ENCODE measurements at places on chromosomes 2 and 18. TPM values are rescaled to one million over a fixed set of nuclear protein-coding genes. Genes with fewer than 3 reads are reported as not detected.

Gene SCTR
- total RNA-seq: not detected

Gene CELF4
- 1.1 TPM for total RNA-seq

Gene STAT4
- total RNA-seq: 27.0 TPM

DNA sequence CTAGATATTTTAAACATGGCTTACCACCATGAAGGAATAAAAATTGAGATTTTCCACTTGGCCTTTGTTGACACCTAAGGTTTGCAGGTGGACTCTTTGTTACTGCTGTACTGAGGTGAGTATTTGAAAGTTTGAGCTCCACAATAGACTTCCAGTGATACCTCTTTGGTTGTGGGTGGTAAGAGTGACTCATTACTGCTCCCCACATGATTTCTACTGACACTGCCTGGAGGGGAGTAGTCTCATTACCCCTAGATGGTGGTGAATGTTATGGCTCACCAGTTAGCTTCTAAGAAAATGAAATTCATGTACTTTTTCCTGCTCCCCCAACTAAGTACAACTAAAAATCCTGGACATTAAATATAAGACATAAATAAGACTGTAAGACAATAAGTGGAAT lies 1183.1 kb upstream of the TMEFF2 start:
- no peak for DNase-seq

Gene GKN2
- not detected for total RNA-seq

DNA sequence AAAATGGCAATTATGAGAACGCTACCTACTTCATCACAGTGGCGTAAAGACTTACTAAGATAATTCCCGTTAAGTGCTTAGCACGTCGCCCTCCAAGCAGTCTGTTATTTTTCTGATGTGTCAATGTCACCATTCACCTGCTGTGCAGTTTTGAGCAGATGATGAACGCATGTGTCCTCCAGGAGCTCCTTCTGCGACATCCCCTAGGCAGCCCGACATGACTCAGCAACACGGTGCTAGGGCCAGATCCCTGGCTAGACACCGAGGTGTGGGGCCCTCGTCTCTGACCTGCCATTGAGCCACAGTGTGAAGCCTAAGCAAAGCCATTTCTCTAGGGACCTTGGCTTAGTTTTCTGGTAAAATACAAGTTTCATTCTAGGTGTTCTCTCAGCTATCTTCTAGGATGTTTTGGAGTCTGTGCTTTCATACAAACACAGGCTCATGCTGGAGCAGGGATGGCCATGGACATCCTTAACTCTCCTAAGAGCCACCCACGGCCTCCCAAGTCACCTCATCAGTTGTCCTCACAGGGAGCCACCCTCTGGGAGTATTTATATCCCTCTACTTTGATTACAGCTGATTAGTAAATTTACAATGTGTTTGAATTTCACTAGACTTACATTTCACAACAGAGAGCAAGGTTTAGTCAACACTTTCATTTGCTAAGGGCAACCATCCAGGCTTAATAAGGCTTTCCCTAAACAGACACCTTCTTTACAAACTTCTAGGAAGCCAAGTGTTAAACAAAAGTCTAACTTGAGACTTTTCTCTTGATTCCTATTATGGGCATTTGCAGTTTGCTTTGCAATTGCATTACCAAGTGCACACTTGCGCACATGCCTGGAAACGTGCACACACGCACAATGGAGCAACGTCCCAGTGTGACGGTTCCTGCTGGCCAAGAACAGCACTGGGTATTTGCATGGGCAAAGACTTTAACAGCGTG lies 376.8 kb upstream of the ID2 start:
- DNase-seq: no peak

Gene CFAP65
- not detected for total RNA-seq

DNA sequence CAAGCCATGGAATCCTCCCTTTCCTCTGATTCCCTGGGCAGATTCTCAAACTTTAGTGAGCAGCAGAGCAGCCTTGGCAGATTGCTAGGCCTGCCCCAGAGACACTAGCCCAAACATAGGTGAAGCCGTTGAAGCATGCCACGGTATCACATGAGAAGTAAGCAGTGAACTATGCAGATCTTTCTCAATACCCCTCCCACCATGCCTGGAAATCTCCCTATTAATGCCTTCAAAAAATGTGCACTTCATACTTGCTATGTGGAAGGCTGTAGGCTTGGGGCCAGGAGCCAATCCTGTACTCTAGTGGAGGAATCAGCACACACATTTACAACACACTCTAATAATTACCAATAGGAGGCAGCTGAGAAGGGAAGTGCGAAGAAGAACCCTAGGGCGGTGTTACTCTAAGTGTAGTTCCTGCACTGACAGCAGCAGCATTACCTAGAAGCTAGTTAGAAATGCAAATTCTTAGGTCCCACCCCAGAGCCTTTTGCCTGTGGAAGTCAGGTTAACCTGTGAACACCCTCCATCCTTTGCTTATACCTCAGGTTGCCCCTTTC lies 305.1 kb upstream of the SPRED2 start:
- no peak for DNase-seq

DNA sequence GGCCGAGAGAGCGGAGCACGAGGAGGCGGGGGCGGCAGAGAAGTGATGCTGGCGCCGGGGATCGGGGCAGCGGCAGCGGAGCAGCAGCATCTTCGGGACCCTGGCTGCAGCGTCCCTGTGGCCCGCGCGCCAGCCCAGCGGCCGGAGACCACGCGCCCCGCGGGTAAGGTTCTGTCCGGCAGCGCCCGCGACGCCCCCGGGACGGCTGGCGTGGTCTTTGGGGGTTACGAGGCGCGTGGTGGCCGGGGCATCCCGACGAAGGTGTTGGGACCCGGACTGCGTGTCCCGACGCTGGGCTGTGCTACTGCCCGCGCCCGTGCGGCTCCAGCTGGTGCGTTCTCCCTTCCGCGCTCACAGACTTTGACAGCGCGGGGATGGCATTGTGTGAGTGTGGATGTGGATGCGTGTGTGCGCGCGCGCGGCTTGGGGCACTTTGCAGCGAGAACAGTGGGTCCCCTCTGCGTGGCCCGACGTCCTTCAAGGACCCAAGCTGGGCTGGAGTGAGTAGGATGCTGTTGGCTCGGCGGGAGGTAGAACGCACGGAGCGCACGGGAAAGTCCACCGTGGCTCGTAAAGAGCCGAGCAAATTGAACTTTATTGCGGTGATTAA lies 405.0 kb downstream of the XIRP2 start:
- DNase-seq: peak; percentile 61

- no peak for DNase-seq
Measured at GRCh38 chr2:9680082-9680481, 49.3 kb upstream of the YWHAQ start.

DNA sequence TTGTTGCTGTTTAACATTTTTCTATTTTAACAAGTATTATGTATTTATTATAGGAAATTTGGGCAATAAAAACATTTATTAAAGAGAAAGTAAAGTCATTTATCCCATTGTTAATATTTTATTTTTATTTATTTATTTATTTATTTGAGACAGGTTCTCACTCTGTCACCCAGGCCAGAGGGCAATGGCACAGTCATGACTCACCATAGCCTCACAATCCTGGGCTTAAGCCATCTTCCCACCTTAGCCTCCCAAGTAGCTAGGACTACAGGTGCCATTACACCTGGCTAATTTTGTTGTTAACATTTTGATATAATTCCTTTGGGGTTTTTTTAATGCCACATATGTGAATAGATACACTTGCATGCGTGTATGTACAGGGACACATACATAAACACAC lies 165.9 kb upstream of the STON1 start:
- DNase-seq: no peak

- no peak for DNase-seq
Measured at GRCh38 chr18:36792634-36793283, 36.0 kb downstream of the TPGS2 start.

Gene MDH1B
- total RNA-seq: 1.1 TPM

GRCh38 chr18:11828786-11829432 lies 22.3 kb upstream of the CHMP1B start:
- no peak for DNase-seq

DNA sequence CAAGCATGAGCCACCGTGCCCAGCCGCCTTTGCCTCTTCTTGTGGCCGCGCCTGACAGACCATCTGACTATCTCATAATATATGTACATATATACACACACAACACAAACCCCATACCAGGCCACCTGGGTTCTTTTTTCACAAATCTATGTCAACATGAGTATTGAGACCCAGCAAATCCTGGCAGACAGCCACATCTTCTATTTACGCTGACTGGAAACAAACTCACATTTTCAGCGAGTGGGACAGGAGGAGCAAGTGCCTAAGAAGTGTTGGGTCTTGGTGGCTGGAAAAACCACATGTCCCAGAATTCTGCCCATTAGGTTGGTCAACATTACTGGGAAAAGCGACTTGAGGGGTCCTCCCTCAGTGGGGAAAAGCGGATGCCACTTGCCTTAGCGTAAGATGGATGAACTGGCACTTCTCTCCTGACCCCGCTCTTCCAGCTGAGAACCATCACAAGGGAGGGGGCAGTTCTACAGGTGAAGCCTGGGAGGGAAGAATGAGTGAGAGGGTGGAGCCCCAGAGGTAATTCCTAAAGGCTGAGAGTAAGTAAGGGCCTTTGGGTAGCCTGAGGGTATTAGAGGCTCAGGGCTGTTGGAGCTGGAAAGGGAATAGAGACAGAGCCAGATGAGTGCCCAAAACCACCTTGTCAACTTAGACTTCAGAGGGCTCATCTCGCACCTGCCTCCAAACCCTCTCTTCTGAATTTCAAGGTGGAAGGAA lies 1.9 kb downstream of the SCYGR3 start:
- DNase-seq: no peak

- peak; percentile 40 for DNase-seq
Measured at GRCh38 chr18:48723016-48723415, 184.2 kb downstream of the CTIF start.

Gene ST8SIA5
- total RNA-seq: 3.4 TPM

- DNase-seq: no peak
Measured at GRCh38 chr18:38318416-38318815, 752.8 kb upstream of the CELF4 start.
